Stimulated activated CD8-positive, alpha-beta memory T cell treated with anti-CD3 and anti-CD28 coated beads, Interleukin-15, amount 100 ng/mL, for 4 hours (primary cell): ENCODE measurements at places on chromosomes 11 and 22.

DNA sequence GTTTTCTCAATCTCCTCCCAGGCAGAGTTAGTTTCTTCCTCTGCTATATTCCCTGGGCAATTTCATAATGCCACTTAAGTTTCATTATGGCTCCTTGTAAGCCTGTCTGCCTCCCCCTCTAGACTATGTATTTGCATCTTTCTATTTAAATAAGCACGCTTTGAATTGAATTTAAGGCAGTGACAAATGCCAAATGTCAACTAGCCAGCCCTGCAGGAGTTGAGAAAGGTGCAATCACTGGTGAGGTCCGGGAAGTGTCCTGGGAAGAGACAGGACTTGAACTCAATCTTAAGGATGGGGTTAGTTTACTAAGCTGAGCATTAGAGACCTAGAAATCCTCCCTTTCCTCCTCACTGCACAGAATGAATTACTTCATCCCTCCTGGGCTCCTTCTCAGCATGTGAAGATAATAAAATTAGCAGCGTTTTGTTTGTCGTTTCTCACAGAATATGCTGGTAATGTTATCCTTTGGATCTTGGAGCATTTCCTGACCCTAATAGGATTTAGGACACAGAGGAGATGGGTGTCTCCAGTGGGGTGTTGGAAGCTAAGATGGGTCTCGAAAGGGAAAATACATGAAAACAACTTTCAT lies 1.6 kb downstream of the TCP11L1 start:
- DNase-seq, result no peak

DNA sequence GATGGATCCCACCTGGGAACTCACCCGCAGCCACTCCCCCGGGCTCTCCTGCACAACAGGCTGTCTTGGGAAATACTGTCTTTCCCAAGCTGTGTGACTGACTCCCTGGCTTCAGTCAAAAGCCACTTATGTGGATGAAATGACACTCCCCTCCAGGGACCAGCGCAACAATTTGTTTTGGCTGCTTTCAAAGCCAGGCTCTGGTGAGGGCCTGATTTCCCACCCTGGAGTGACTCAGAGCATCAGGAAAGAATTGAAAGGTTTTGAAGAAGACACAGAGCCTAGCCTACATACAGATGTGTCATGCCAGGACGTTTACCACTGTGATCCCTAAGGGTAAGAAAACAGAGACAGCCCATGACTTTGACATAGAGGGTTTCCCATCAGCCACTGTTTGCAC lies 550.5 kb downstream of the MIAT start:
- DNase-seq, result no peak

- DNase-seq, result no peak
These were observed 13.5 kb downstream of the DNAJC24 start for GRCh38 chr11:31383116-31383515.

- DNase-seq, result no peak
These were observed 43.1 kb downstream of the TRAF6 start for GRCh38 chr11:36467012-36467411.
